ENCODE measurements at places on chromosomes 1 and 21. TPM values are rescaled to one million over a fixed set of nuclear protein-coding genes. Genes with fewer than 3 reads are reported as not detected.

AMPD1 gene
- not detected for polyA plus RNA-seq

- no peaks in the 10 kb centered on the region for H3K27me3 ChIP-seq
- no peak for DNase-seq
- no peaks in the 10 kb centered on the region for H3K36me3 ChIP-seq
- no peaks in the 10 kb centered on the region for H3K4me1 ChIP-seq
Measured at GRCh38 chr1:188433425-188433824, 1604.7 kb downstream of the PLA2G4A start.

GRCh38 chr1:33719326-33719725 lies 144.6 kb upstream of the HMGB4 start:
- no peak for DNase-seq
- no peaks in the 10 kb centered on the region for H3K27me3 ChIP-seq
- H3K27ac ChIP-seq = no peak overlapping the region
- no peak overlapping the region for H3K4me3 ChIP-seq

- H3K4me3 ChIP-seq = no peak overlapping the region
- no peak overlapping the region for H3K27ac ChIP-seq
- no peaks in the 10 kb centered on the region for H3K4me1 ChIP-seq
- H3K36me3 ChIP-seq = no peaks in the 10 kb centered on the region
Measured at GRCh38 chr21:34279883-34280282, 83.9 kb upstream of the KCNE2 start.

- no peaks in the 10 kb centered on the region for H3K27me3 ChIP-seq
- H3K4me1 ChIP-seq = no peaks in the 10 kb centered on the region
- no peak for DNase-seq
- H3K27ac ChIP-seq = no peak overlapping the region
- no peaks in the 10 kb centered on the region for H3K36me3 ChIP-seq
Measured at GRCh38 chr21:27219068-27219467, 252.2 kb upstream of the ADAMTS5 start.

DNA sequence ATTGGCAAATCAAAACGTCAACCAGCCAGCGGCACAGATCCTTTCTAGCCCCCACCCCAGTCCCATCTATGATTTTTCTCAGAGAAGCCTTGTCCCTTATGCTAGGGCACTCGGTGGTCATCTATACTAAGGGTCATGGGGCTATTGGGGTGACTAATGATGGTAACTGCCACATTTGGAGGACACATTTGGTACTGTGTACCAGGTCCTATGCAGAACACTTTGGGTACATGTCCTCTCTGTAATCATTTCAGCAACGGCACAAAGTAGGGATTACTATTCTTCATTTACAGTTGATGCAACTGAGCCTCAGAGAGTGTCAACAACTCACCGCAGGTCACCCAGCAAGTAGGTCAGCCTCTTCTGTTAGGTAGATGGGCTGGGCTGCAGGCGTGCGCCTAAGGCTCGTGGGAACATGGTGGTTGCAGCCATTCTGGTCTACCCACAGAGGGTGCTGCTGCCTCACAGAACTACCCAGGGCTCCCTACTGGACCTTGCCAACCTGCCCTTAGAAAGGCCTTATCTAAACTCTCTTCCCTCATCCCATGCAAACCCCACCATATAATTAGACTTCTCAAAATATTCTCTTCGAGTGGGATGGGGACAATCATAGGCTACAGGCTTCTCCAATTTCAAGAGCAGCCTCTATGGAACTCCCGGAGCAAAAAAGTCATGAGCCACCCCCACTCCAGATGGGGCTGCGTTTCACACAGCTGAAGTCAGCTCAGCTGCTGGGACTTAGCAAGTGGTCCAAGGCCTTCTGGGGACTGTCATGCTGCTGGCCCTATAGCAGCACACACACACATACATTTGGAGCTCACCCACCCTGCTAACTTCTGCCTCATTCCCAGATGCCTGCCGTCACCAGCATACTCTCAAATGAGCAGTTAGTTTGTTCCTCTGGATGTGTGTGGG lies 5.8 kb upstream of the SDHB start:
- peak overlapping the region; percentile 83 for H3K27ac ChIP-seq
- DNase-seq = peak; percentile 82
- peaks cover 49% of the 10 kb centered on the region for H3K4me1 ChIP-seq
- no peaks in the 10 kb centered on the region for H3K27me3 ChIP-seq
- H3K36me3 ChIP-seq = no peaks in the 10 kb centered on the region

- no peaks in the 10 kb centered on the region for H3K36me3 ChIP-seq
- H3K4me1 ChIP-seq = no peaks in the 10 kb centered on the region
- DNase-seq = no peak
- H3K27ac ChIP-seq = no peak overlapping the region
- H3K27me3 ChIP-seq = no peaks in the 10 kb centered on the region
Measured at GRCh38 chr1:221644663-221645258, 97.1 kb downstream of the DUSP10 start.

DNA sequence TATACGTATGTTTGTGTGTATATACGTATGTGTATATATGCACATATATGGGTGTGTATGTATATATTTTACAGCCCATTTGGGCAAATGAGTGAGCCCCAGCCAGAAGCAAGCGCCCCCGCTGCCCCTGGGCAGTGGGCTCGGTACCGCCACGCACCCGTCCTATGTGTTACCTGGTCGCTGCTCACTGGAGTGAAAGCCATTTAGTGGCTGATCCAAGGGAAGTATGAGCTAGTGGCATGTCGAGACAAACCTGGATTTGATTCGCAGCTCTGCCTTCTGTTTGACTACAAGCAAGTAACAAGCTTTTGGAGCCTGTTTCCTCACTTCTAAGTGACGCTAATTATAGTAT lies 35.8 kb upstream of the JAK1 start:
- H3K27ac ChIP-seq = peak overlapping the region; percentile 70
- H3K4me1 ChIP-seq = peaks cover 24% of the 10 kb centered on the region
- H3K4me3 ChIP-seq = peak overlapping the region; percentile 49
- no peaks in the 10 kb centered on the region for H3K36me3 ChIP-seq
